ENCODE measurements at places on chromosomes 2 and 18.
A peak's percentile ranks its signal among the peaks of the same experiment; 100 is the strongest.

- no peak for DNase-seq
Measured at GRCh38 chr2:49129034-49129433, 25.3 kb downstream of the FSHR start.

- DNase-seq: no peak
Measured at GRCh38 chr2:119888680-119889079, 124.2 kb upstream of the EPB41L5 start.

GRCh38 chr2:22281033-22281432 lies 1103.9 kb upstream of the KLHL29 start:
- DNase-seq: no peak

DNA sequence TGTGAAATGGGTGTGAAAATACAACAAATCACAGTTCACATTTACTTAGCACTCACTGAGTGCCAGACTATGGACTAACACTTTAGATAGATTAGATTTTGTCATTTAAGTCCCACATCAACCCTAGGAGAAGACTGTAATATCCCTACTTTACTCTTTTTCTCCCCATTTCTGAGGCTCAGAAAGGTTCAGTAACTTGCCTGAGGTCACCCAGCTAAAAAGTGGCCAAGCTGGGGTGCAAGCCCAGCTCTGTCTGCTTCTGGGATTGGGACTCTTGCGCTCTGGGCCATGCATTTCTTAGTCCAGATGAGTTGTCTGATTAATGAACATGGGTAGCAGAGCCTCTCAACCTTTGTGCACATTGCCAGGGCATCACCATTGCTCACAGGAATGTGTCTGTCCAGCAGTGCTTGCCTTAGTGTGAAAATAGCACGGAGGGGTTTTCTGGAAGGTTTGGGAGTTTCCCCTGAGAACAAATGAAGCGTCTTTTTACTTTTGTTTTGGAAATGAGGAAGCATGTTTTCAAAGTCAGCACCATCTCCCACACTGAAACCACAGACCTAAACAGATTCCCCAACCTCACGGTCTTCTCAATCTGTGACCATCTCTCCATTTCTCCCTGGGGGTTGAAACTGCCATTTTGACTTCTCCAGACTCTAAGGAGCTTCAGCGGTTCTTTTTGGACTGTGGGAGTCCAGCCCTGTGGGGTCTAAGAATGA lies 31.9 kb downstream of the NRP2 start:
- peak; percentile 23 for DNase-seq

DNA sequence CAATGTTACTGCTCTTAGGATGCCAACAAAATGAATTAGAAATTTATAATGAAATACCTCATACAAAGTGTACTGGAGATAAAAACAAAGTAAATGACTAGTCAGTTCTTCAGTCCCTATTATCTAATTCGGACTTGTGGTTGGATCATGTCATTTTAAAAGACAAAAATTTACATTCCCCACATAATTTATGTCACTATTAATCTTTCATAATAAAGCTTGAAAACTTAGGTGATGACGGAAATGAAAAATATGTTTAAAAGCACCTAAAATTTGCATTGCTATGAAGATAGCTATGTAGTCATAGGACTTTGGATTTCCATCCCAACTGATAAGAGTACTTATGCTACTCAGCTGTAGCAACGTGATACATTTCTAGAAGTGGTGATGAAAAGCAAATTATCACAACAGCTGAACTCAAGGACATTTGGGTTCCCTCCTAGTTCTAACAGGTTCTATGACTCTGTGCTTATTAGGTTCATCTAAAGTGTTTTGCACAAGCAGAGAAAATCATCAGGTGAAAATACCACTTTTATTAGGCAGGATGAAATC lies 58.4 kb downstream of the LRPPRC start:
- no peak for DNase-seq

GRCh38 chr2:148554459-148555247 lies 89.9 kb upstream of the EPC2 start:
- no peak for DNase-seq

- no peak for DNase-seq
Measured at GRCh38 chr2:116057538-116057937, 1615.1 kb downstream of the DPP10 start.

DNA sequence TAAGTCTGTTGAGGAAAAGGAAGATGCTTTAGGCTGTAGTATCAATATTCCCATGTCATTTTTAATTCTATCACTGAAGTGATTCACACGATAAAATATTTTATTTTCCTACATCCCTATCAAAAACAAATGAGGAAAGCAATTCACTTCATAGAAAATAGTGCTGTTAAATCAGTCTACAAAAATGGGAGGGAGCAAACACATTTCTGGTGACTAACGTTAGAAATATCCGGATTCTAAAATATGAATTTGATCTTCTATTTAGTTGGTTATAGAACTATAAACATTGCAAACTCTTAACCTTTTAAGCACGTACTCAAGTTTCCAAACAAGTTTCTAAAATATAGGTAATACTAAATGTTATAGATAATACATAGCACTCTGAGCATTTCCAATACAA lies 20.8 kb downstream of the ATF2 start:
- no peak for DNase-seq

DNA sequence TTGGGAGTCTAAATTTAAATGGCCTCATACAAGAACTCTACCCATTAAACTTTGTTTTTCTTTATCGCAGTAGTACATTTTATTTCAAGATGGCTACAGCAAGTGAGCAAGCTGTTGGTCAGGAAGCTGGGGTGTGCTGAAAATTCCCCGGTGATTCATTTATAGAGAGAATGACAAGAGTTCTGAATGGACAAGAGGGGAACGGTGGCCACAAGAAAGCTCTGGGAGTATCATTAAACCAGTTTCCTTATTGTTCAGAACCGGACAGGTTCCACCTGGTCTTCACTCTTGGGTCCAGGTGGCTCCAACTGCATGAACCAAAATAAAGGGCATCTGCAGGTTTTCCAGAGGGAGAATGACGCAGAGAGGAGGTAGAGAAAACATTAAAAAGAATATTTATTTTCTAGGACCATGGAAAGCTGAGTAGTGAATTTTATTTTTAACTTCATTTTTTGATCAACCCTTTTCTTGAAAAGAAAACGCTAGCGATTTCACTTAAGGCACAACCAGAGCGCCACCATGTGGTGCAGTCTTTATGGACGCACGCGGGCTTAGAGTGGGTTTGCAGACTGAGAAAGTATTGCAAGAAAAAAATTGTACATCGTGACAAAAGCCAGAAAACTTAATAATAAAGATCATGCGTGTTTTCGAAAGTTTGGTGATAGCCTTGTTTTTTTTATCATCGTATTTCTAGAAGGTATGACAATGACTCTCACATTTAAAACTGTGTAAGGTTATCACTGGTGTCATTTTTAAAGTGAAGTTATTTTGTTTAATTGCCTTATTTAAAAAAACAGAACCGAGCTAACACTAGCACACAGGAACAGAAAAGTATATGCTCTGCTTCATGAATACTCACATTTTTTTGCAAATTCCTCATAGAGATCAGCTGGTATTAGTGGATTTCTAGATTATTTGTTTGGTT lies 97.9 kb upstream of the NOL4 start:
- DNase-seq: peak; percentile 8

DNA sequence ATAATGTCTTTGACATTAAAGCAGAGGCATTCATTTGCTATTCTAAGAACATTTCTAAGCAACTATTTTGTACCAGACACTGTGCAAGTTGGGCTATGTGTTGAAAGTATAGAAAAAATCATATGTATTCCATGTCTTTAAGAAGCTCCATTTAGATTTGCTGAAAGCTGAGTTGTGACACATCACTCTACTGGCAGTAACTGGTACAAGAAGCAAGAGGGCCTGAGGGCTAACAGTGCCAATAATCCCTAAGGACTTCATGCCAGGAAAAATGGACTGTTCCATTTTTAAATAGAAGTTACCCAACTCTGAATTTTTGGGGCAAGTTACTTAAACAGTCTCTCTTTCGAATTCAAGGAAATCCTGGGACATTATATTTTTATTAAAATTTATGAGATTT lies 178.7 kb downstream of the SRBD1 start:
- no peak for DNase-seq

DNA sequence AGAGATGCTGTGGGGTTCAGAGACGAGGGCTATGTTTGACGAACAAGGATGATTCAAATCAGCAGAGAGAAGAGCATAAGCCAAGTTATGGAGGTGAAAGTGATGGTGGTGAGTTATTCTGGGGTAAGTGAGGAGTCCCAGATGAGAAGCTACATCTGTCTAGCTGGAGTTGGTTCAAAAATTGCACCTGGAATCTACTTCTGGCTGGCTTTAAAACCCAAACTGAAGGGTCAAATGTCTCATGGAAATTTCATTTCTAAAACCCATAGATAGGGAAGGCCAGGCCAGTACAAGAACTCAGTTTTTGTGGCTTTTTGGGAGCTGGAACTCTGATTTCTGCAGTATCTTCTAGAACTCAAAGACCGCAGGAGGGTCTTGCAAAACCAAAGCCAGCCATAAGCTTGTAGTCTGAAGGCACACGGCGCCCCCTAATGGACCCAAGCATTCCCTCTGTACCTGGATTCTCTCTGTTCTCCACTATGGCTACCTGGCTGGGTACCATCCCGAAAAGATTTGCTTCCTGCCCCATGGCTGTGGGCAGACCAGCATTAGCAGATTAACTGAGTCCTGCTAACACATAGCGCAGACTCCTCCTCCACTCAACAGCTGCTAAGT lies 229.1 kb upstream of the SLC14A2 start:
- DNase-seq: peak; percentile 3

- no peak for DNase-seq
Measured at GRCh38 chr2:100571668-100572067, 8.9 kb downstream of the PDCL3 start.

DNA sequence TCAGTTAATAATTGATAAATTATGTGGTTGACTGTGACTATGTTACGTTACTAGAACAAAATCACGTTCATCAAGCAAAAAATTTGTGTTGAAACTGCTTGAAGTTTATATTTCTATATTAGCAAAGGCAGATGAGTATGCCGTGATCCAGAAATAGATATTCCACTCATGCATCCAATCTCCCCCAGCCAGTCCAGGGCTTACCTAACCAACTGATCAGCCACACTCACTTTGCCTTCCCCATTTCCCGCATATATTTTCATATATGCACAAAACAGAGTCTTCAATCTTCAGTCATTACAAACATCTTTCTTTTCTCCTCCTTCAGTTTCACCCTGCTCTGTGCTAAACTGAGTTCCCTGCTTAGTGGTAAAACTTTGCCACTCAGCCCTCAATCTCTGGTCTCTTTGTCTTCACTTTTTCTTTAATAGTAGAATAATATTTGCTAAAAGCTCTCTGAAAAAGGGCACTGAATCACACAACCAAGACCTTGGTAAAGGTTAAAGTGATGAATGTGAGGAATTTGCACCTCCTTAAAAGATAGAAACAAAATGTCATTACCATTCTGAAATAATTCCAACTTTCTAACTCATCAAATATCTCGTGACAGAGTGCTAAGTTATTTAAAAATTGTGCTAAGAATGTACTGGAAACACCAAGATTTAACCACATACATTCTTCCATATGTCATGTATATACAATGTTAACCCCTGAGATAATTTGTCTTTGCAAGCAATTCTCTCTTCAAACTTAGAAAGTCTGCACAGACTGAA lies 893.2 kb upstream of the CRIM1 start:
- no peak for DNase-seq

DNA sequence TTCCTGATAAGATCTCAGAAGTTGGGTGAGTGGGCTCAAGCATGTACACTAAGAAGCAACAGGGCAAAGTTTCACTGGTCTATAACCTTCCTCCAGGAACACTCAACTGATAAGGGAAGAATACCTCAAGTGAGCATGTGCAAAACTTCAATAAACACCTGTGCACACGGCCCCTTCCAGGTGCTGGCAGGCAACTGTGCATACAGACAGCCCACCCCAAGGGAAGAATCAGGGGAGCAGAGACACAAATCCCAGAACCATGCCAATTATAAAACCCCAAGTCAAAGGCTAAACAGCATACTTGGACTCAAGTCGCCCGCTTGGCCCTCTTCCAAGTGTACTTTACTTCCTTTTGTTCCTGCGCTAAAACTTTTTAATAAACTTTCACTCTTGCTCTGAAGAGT lies 85.9 kb upstream of the RTN4 start:
- no peak for DNase-seq

DNA sequence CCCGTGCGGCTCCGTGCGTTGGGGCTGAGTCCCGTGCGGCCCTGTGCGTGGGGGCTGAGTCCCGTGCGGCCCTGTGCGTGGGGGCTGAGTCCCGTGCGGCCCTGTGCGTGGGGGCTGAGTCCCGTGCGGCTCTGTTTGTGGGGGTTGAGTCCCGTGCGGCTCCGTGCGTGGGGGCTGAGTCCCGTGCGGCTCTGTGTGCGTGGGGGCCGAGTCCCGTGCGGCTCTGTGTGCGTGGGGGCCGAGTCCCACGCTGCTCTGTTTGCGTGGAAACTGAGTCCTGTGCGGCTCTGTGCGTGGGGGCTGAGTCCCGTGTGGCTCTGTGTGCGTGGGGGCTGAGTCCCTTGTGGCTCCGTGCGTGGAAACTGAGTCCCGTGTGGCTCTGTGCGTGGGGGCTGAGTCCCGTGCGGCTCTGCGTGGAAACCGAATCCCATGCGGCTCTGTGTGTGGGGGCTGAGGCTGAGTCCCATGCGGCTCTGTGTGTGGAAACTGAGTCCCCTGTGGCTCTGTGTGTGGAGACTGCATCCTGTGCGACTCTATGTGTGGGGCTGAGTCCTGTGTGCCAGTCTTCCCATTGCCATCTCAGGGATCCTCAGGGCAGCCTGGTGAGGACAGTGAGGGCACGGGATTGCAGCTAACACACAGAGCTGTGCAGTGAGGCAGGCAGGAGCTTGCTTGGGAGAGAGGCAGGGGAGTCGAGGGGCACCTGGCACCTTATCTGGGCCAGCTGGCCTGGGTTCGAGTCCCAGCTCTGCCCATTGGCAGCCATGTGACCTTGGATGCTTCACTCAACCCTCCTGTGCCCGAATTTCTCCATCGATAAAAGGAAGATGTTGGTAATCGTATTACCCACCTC lies 44.5 kb downstream of the LDLRAD4 start:
- DNase-seq: no peak

DNA sequence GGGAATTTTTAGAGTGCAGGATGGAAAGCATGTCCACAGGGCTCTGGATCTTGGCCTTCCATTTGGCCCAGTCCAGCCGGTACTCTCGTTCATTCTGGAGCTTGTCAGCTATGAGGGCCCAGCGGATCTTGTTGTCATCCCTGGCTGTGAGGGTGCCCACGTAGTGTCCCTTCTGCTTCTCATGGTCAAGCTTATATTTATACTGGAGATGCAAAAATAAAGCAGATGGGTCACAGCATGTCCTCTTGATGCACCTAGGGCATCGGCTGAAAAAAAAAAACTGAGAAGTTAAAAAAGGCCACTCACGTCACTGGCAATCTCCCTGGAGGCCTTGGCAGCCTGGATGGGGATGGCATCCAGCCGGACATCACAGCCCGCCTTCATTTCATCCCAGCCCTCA lies 160.5 kb downstream of the RIF1 start:
- DNase-seq: no peak

DNA sequence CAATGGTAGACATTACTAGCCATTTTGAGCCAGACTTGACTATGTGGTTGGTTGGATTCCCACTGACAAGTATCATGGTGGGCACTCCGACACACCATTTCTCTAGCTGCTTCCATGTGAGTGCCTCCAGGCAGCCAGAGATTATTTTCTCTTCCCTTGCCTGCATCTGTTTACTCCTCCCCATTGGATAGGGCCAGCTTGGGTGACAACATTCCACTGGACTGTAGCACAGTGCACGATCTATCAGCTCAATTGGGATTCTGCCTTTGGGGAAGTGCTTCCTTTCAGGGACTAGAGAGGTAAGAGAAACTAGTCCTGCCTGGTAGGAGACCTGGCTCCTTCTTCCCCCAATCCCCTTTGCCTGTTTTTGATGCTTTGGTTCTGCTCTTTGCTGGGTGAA lies 49.0 kb upstream of the MAP4K3 start:
- DNase-seq: no peak
